ENCODE measurements at places on chromosomes 2 and 18.

DNA sequence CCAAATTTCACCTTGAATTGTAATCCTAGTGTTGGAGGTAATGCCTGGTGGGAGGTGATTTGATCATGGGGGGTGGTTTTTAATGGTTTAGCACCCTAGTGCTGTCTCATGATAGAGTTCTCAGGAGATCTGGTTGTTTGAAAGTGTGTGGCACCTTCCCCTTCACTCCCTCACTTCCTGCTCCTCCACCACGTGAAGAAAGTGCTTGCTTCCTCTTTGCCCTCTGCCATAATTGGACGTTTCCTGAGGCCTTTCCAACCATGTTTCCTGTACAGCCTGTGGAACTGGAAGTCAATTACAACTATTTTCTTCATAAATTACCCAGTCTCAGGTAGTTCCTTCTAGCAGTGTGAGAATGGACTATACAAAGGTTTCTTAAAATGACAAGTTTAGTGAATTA lies 251.8 kb upstream of the NETO1 start:
- DNase-seq: no peak

GRCh38 chr18:24853076-24853475 lies 392.6 kb downstream of the HRH4 start:
- DNase-seq: no peak

DNA sequence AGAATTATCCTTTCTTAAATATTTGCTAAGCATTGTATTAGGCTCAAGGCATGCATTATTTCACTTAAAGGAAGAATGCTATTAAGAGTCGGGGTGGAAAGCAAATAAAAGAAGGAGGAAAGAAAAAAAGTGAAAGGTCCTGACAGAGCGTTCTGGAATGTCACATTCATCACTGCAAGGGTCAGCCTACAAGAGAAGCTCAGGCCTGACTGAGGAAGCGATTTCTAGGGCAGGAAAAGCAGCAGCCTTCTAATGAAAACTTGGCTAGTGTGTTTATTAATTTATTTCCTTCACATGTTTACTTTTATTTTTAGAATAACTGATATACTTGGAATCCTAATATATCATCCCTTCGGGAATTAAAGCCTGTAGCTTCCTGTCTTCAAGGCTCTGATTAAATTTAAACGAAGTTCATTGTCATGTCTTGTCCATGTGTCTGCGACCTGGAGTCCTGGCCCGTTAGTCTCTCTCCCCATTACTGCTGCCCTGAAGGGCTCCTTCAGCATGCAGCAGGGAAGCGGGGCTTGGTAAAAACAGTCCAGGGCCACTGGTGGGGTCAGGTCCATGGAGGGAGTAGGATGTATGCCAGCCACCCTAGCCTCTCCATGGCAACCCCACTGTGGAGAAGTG lies 119.2 kb upstream of the CCDC68 start:
- DNase-seq: no peak

GRCh38 chr18:31482051-31482450 lies 15.9 kb upstream of the DSG2 start:
- DNase-seq: no peak

- DNase-seq: no peak
Measured at GRCh38 chr2:34031097-34031496, 432.0 kb upstream of the FAM98A start.

GRCh38 chr2:127407091-127407490 lies 11.1 kb upstream of the PROC start:
- DNase-seq: no peak

DNA sequence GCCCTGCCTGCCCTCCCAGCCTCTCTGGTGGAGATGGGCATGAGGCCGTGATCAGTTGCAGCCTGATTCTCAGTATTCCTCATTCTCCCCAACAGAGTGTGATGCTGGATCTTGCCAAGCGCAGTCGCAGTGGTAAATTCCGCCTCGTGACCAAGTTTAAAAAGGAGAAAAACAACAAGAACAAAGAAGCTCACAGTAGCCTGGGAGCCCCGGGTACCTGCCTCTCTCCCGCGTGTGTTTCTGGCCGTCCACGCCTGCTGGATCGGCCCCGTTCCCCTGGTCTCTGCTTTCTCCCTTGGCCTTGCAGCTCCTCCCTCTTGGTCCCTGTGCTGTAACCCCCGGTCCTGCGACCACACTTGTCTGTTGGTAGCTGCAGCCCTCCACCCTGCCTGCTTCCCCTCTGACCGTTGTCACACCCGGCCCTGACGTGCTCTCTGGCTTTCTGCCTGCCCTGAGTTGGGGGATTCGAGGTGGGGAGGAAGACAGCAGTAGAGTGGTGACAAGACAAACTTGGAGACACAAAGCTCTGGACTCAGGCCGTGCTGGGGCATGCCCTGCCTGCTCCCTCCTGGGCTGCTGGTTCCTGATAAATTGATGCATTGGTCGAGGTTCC lies 99.5 kb downstream of the USP40 start:
- DNase-seq: no peak

GRCh38 chr2:55590810-55591440 lies 26.5 kb downstream of the PPP4R3B start:
- no peak for DNase-seq

- DNase-seq: no peak
Measured at GRCh38 chr2:16281451-16282335, 341.3 kb downstream of the MYCN start.

DNA sequence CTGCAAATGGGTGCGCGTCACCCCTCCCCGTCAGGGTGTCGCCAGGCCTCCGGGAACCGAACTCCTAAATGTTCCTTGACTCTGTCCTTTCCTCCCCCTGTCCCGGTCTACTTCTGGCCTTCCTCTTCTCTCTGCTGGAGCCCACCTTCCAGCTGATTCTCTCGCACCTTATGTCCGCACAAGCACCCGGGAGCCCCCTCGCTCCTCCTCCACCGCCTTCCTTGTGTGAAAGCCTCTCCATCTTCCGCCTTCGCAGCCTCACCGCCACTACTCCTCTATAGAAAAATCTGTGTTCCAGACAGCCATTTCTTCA lies 627 bp upstream of the KIF3C start:
- DNase-seq: no peak

DNA sequence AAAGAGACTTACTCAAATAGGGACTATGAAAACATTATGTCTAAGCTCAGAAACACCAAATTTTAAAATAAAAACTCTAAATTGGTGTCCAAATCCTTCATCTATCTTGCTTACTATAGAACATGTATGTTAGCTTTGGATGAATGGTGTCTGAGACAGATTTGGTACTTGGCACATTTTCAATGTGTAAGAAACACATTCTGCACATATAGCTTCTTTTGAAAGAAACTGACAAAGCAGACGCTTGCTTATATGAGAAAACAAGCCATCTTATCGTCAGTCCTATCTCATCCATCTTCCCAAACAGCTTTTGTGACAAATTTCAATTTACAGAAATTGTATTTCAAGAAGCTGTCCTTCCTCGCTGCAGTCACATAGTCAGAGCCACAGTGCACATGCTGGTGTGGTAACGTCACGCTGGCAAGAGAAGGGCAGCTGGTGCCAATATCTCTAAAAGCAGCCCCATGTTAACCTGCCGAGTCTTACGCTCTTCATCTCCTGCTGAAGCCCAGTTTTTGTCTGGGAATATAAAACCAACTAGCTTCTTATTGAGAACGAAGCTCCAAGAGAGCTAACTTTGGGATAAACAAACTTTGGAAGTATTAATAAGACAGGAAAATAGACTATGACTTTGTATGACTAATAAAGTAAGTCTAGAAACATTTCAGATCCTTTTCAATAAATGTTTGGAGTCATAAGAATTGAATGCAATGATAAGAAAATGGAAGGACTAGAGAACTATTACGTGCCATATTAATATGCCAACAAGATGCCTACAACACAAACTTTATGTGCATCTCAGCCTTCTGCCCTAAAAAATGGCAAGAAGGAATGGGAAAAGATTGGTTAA lies 74.9 kb upstream of the TFCP2L1 start:
- DNase-seq: no peak

DNA sequence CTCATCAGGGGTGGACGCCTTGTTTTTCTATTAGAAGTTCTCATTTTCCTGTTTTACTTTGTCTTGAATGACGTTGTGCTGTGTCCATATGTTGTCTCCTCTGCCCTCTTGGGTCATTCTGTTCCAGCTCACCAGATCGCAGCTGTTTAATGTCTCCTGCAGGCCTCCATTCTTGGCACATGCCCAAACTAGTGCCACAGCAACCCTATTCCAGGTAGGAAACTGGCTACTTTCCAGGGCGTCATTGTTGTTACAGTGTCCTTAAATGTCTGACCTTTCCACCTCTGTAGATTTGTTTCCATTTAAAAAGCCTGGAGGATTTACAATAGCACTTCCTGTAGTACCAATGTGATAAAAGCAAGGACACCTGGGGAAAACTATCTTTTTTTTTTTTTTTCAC lies 500.7 kb downstream of the METTL4 start:
- DNase-seq: no peak

GRCh38 chr2:88658881-88659537 lies 31.7 kb upstream of the EIF2AK3 start:
- no peak for DNase-seq

GRCh38 chr2:195360242-195360641 lies 296.8 kb upstream of the SLC39A10 start:
- DNase-seq: no peak

GRCh38 chr18:58114766-58115165 lies 70.7 kb downstream of the NEDD4L start:
- DNase-seq: no peak

DNA sequence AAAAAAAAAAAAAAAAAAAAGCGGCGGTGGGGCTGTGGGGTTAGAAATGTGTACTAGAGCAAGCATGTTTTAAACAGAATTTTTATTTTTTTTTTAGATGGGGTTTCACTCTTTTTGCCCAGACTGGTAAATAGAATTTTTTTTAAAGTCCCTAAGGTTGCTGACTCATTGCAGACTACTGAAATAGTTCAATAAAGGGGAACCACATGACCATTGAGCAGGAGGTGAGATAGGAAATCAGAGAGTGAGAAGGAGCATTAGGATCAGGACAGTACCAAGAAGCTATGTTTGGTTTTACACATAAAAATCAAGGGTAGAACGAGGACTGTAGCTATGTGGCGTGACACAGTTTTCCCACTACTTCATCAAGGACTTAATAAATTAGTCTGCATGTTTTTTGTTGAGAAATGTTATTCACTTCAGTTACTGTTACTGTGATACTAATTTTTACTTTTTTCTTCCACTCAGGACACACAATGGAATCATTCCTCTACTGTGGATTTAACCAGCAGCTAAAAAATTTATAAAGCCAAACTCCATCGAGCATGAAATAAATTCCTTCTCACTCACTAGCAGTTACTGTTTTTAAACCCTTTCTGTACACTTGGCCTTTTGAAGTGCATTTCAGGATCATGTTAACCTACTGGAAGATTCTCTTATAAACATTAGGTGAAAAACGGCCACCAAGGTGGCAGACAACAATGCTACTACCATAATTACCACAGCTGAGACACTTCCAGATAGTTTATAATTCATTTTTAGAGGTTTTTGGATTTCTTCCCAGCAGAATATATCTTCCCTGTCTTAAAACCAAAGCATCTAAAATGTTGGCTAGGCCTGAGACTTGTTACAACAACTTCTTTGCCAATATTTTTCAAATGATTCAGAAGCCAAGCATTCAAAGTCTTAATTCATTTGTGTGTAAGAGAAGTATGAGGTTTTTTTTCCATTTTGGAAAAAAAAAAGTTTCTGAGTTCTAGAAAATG lies 33.2 kb downstream of the LAMA1 start:
- DNase-seq: no peak

DNA sequence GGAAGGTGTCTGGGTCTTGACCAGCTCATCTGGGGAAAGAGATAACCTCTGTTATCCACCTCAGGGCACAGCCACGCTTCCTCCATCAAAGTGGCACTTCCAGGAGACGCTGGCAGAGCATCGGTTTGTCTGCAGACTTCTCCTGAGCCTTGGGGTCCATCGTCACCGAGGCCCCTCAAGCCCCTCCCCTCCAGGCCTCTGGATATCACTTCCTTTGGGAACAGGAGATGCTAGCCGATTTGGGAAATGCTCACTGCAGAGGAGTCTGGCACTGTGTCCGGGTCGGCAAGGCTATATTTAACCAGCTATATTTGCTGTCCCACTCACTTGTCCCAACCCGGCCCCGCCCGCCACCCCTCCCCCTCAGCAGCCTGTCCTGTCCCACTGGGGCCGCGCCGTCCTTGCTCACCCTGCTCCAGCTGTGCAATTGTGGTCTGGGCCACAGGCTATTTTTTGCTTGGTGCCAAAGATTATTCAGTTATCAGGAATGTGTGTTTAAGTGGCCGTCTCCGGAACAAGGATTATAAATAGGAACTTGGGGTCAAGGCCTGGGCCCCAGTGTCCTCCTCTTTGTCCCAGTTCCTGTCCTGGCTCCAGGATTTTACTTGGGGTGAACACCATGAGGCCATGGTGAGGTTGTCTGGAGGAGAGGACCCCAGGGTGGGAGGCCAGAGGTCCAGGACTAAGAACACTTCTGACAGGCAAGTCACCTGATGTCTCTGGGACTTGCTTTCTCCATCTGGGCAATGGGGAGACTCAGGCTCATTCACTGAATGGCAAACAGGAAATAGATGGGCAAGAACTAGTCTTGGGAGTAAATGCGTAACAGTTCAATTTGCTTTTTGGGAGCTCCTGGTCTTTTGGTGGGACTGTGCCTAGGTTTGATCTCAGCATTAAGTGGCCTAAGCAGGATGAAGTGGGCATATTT lies 263.6 kb downstream of the DYSF start:
- no peak for DNase-seq

DNA sequence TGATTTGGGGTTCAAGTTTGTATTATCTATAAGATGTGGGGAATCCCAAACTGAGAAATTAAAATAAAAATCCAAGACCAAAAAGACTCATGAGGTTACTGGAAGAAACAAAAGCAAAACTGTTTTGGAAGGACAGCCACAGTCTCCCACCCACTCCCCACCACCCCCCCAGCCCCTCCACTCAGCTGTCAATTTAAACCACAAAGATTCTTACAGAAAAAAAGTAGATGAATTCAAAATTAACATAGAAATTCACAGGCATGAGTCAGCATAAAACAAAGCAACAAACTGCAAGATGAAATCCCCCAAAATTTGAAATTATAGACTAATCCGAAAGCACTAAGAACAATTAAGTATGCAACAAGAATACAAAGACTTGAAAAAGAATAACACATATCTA lies 12.1 kb downstream of the MAP4K3 start:
- no peak for DNase-seq

- no peak for DNase-seq
Measured at GRCh38 chr2:64587561-64587960, 63.4 kb downstream of the AFTPH start.

GRCh38 chr2:68385907-68386287 lies 20.8 kb downstream of the PLEK start:
- no peak for DNase-seq

- DNase-seq: no peak
Measured at GRCh38 chr2:54572262-54572635, 116.1 kb downstream of the SPTBN1 start.

GRCh38 chr2:26640781-26641564 lies at the start of gene CIB4:
Gene CIB4 (minus strand): TSS chr2:26641366. CDS start chr2:26641314, 52 bp downstream.
- DNase-seq: no peak

- no peak for DNase-seq
Measured at GRCh38 chr18:934518-935133, 30.0 kb downstream of the ADCYAP1 start.

Measured in stimulated activated CD8-positive, alpha-beta memory T cell treated with anti-CD3 and anti-CD28 coated beads, Interleukin-4, amount 100 ng/mL, for 1 hour (primary cell).